ENCODE measurements at places on chromosomes 12 and 14. TPM values are rescaled to one million over a fixed set of nuclear protein-coding genes. Genes with fewer than 3 reads are reported as not detected.

The CIDEB gene
- 2.8 TPM for total RNA-seq

The RPS6KA5 gene
- 5.5 TPM for total RNA-seq

The CALCOCO1 gene
- total RNA-seq, result 41.0 TPM

The TCTN2 gene
- 5.0 TPM for total RNA-seq

The ITGA7 gene
- 1.2 TPM for total RNA-seq

The SERPINA10 gene
- not detected for total RNA-seq

The STAC3 gene
- total RNA-seq, result 0.36 TPM

The TAS2R9 gene
- 0.14 TPM for total RNA-seq

The PTPRQ gene
- 0.14 TPM for total RNA-seq

The CLEC14A gene
- not detected for total RNA-seq

The OAS2 gene
- 11.1 TPM for total RNA-seq

The DTX3 gene
- 3.1 TPM for total RNA-seq

The RAD9B gene
- 0.57 TPM for total RNA-seq

The SAMD15 gene
- total RNA-seq, result under 0.01 TPM

The CABP1 gene
- total RNA-seq, result not detected

The TTC9 gene
- total RNA-seq, result 5.8 TPM

The JPH4 gene
- total RNA-seq, result not detected

The RFLNA gene
- 0.34 TPM for total RNA-seq

The EFS gene
- total RNA-seq, result 6.2 TPM

The SLC7A8 gene
- total RNA-seq, result 26.1 TPM

The GPD1 gene
- under 0.01 TPM for total RNA-seq

The COX8C gene
- total RNA-seq, result not detected

The USP44 gene
- 0.21 TPM for total RNA-seq

The SLC5A8 gene
- not detected for total RNA-seq

The CCDC196 gene
- total RNA-seq, result not detected

The NKX2-1 gene
- total RNA-seq, result not detected

The SERPINA1 gene
- 9.6 TPM for total RNA-seq

The HRK gene
- under 0.01 TPM for total RNA-seq

The ZNF410 gene
- 171 TPM for total RNA-seq

The SNRNP35 gene
- 9.3 TPM for total RNA-seq

The OR4E2 gene
- not detected for total RNA-seq

The ASPG gene
- under 0.01 TPM for total RNA-seq

The C12orf50 gene
- total RNA-seq, result under 0.01 TPM

The PLEKHG7 gene
- total RNA-seq, result not detected

The CD69 gene
- not detected for total RNA-seq

The KRT73 gene
- not detected for total RNA-seq

The TM7SF3 gene
- total RNA-seq, result 357 TPM

The GUCY2C gene
- not detected for total RNA-seq
